Nasal cavity respiratory epithelium epithelial cell of viscerocranial mucosa (primary cell): ENCODE measurements at places on chromosomes 11 and 22. TPM values are rescaled to one million over a fixed set of nuclear protein-coding genes. Genes with fewer than 3 reads are reported as not detected.

Gene GSTT2B
- 0.21 and 0.34 TPM in 2 replicates for total RNA-seq

Gene SPDYC
- not detected in 2 replicates for total RNA-seq

Gene CD151
- total RNA-seq, result 166 and 396 TPM in 2 replicates

Gene HIRA
- 19.8 and 40.2 TPM in 2 replicates for total RNA-seq

Gene INPP5J
- 0.34 and 1.1 TPM in 2 replicates for total RNA-seq

Gene OR2AG2
- under 0.01 and 0.07 TPM in 2 replicates for total RNA-seq

Gene ASRGL1
- 0.14 and 0.34 TPM in 2 replicates for total RNA-seq

Gene LINC01488
- not detected in 2 replicates for total RNA-seq

Gene CST6
- total RNA-seq, result 1.7 and 2.6 TPM in 2 replicates

Gene KCNJ1
- total RNA-seq, result 0.07 TPM in 1 of 2 replicates, not detected in the other

Gene TH
- total RNA-seq, result under 0.01 and 0.28 TPM in 2 replicates

Gene ILK
- total RNA-seq, result 42.7 and 77.8 TPM in 2 replicates

Gene GLB1L2
- total RNA-seq, result 1.9 and 4.4 TPM in 2 replicates

Gene SLC17A6
- total RNA-seq, result under 0.01 TPM in 1 of 2 replicates, not detected in the other

Gene F2
- total RNA-seq, result under 0.01 and 0.07 TPM in 2 replicates

Gene TBC1D10A
- total RNA-seq, result 10.3 and 23.1 TPM in 2 replicates

Gene GGTLC3
- total RNA-seq, result not detected in 2 replicates

Gene TREH
- not detected in 2 replicates for total RNA-seq

Gene COPB1
- total RNA-seq, result 231 and 264 TPM in 2 replicates

Gene CECR2
- total RNA-seq, result 0.07 and 0.34 TPM in 2 replicates

Gene RBMXL2
- not detected in 2 replicates for total RNA-seq

Gene OR8G5
- not detected in 2 replicates for total RNA-seq

Gene GAS2L1
- total RNA-seq, result 6.2 and 19.4 TPM in 2 replicates

Gene SCT
- total RNA-seq, result not detected in 2 replicates

Gene MPPED2
- not detected in 2 replicates for total RNA-seq
